Immature natural killer cell (primary cell): ENCODE measurements at places on chromosomes 1 and 21.

GRCh38 chr1:92929461-92929860 is 31.8 kb downstream of the DIPK1A start:
- DNase-seq = no peak

- DNase-seq = no peak
Measured at GRCh38 chr1:201681375-201681774, 142.4 kb downstream of the NAV1 start.

GRCh38 chr1:188277771-188278170 is 1449.0 kb downstream of the PLA2G4A start:
- no peak for DNase-seq

DNA sequence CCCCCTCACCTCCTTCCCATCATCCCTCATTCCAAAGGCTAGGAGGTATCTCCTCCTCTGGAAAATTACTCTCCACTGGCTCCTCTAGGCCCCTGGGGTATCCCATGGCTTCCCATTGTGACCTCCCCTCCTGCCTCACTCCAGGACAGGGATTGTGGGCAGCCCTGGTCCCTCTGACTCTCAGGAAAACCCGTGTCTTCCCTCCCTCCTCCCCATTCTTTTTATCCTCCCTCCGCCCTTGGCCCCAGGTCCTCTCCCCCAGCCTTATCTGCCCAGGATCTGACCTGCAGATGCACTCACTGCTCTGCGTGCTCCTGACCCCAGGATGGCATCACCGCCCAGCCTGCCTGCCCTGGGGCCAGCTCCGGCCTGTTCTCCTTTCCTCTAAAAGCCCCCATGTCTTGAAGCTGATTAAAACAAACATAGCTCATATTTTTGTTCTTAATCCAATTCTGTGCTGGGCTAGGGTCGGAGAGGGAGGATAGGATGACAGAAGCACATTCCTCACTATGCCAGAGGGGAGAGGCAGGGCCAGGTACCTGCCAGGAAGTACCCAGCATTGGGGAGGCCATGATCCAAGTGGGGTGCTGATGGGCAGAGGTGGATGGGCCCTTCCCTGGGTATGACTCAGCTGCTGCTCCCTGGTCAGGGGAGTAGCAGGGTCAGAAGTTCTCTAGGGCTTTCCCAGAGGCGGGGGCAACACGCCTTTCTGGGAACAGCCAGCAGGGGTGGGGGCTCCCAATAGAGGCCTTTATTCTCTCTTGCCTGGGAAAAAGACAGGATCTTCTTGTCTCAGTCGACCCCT is 13.8 kb upstream of the UBL4B start:
- DNase-seq = no peak
